CD8-positive, alpha-beta T cell (primary cell): ENCODE measurements at places on chromosomes 1 and 21.

DNA sequence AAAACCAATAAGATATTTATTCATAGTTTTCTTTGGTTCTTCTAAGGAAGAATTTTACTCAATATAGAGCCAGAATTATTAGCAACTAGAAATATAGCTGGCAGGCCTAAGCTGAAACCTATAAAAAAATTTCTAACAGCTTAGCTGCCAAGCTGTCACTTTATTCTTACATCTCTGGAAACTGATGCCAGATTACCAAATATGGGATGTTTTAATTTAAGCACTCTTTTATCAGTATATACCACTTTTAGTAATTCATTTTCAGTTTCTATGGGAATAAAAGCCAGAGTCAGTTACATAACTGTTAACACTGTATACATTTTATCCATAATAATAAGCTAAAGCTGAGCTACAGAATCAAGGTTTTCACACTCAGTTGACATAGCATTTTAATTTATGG is 68.7 kb upstream of the MPC2 start:
- DNase-seq, result no peak

- DNase-seq, result no peak
These were observed 40.1 kb downstream of the DNM3 start for GRCh38 chr1:171881442-171881841.

GRCh38 chr1:84198832-84199231 is 54.8 kb downstream of the PRKACB start:
- no peak for DNase-seq

GRCh38 chr1:91393042-91393441 is 11.6 kb downstream of the HFM1 start:
- DNase-seq, result no peak
